ENCODE measurements at places on chromosomes 1 and 21.

DNA sequence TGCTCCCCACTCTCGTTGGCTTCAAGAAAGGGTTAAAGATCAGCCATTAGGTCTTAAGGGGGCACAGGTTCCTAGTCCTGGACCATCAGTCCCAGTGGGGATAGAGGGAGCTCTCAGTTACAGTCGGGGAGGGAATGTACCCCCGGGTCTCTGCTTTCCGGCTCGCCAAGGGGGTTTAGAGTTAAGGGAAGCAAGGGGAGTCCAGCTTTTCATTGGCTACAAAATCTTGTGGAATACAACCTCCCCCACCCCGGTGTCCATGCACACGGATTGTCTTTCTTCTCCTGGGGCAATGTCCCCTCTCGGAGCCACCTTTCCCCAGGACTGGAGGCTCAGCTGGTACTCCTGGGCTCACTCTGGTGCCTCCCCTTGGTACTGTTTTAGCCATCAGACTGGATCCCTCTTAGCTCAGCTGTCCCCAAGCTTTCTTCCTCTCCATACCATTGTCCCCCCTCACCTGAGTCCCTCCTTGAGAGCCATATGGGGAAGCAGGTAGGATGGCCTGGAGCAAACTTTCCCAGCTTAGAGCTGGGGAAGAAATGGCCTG, at the start of gene A3GALT2:
Gene A3GALT2, minus strand, starts transcription at position 480 of the 547 bp plus-strand sequence. Its CDS starts 0 bp downstream, at position 480.
- no peak for DNase-seq

- no peak for DNase-seq
Observed at GRCh38 chr1:212293579-212293978, 8.4 kb downstream of the PPP2R5A start.

DNA sequence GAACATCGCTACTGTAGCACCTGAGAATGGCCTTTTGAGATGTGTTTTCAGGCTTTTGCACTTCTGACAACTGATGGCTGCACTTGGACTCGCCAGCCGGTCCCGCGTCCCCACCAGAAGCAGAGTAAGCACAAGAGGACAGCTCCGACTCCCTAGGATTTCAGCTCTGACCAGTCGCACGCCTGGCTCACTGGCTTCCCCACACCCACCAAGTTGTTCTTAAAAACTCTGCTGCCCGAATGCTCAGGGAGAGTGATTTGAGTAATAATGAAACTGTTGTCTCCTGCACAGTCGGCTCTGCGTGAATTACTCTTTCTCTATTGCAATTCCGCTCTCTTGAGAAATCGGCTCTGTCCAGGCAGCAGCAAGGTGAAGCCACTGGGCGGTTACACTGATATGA, 40.2 kb upstream of the NLRP3 start:
- no peak for DNase-seq

GRCh38 chr1:108537976-108538375, 21.9 kb upstream of the EEIG2 start:
- no peak for DNase-seq

DNA sequence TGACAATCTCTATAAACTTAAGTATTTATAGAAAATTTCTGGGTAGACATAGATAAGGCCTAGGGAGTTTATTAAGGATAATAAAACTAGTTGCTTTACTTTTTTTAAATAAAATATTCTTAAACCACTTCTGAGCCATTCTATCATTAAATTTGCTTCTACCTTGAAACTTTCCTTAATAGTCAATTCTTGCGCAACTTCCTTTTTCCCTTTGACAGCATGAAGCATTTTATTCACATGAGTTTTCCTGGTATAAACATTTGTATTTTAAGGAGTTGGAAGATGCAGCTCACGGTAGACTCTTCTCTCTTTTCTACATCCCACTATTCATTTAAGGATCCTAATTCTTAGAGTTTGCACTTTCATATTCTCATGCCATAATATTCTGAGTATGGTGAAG, 75.8 kb upstream of the DPH5 start:
- DNase-seq = no peak

GRCh38 chr21:42102526-42102925, 31.4 kb downstream of the UMODL1 start:
- no peak for DNase-seq

DNA sequence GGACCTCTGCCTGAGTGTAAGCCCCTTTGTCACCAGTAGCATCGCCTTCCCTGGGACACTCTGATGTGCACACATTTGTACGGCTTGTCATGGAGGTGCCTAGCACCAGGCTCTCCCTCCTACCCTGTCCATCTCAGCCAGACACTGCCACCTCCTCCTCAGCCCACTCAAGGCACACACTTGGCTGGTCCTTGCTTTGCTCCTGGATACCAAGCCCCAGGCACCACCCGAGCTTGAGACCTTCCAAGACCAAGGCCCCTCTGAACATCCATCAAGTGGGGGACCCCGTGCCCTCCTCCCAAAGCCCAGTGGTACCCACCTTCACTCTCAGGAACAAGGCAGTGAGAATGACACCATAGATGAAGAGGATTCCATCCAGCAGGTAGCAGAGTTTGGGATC, 78.0 kb downstream of the CD247 start:
- no peak for DNase-seq

DNA sequence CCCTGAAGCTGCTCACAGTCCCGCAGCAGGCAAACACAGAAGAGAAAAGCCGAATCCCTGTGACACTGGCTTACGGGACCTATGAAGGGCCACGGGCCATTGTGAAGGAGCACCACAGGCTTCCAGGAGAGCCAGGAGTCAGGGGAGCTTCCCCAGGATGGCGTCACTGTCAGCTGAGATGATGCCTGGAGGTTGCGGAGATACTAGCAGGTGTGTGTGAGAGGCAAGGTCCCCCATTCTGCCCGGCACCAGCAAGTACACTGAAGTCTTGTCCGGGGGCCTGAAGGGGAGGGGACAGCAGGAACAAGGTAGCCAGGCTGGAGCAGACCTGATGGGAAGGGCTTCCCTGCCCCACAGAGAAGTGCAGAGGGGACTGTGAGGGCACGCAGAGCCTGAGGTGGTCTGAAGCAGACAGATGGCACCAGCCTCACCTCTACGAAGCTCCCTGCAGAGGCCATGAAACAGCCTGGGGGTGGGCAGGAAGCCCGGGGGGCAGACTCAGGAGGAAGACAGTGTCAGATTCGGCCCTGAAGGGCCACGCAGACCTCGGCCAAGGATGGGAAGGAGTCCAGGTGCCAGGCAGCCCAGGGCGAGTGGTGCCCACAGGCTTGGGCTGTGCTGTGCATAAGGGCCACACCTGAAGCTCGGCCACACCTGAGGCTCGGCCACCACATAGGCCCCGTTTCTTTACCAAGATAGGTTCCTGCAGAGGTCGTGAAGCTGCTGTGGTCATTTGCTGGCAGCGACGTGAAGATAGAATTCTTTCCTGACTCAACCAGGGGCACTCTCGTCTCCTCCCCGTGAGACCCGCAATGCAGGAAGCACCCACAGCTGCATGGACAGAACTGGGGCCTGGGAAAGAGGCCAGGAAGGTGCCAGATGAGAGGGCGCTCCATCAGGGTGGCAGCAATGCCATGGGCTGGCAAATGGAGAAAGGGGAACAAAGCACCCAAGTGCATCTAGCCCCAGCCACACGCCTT, 10.1 kb downstream of the TCP10L start:
- no peak for DNase-seq

GRCh38 chr1:201324306-201324705, 41.0 kb downstream of the PKP1 start:
- DNase-seq = no peak

DNA sequence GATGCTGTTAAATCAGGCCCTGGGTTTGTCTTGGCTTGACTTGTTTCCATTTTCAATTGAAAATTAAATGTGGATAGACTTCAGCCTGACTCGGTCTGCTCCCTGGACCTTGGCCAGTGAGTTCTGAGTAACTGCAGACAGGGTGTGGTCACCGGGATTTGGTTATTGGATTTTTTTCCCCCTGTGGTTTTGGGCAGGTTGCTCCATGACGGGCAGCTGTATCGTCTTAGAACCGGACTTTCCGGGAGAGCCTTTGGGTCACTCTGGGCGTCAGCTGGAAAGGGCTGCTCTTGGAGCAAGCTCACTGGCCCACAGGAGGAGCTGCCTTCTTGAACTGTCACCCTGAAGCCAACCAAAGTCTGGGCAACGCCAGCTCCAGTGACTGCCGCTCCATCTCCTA, 75.0 kb downstream of the CLIC6 start:
- no peak for DNase-seq

DNA sequence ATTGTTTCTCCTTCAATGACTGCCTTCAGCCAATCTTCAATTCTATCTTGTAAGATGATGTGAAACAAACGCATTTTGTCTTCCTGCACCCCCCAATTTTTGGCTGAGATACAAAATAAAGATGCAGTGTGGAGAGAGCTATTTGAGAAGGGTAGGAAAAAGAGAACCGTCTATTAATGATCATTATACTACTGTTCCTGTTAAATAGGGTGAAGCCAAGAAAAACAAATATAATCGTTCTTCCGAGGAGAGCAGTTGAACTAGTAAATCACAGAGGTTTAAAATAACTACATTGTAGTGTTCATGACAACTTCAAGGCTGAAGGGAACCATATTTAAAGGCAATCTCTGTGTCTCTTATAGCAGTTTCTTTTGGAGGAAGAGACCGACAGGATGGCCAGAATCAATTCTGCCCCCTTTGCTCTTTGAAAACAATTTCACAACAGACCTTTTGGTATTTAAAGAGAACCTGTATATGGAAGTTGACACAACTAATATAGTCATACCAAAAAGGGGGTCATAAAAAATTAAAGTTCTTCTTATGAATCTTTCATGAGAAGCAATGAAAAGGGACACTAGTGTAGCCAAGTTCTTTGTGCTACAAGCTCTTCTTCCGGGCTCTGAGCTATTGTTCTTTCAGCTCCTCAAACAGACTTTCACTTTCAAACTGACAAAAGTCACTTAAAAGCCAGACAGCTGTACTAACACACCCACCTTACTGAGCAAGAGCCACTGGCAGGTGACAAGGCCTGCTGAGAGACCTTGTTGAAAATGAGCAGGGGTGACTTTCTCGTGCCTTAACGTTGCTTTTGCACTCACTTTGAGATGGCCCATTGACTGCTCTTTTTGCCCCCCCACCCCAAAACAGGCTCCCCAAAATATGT, 30.9 kb downstream of the PROX1 start:
- DNase-seq = peak; percentile 93

GRCh38 chr1:67148516-67149178, 13.9 kb upstream of the C1orf141 start:
- DNase-seq = no peak

- no peak for DNase-seq
Observed at GRCh38 chr1:178706432-178706831, 18.6 kb upstream of the RALGPS2 start.

DNA sequence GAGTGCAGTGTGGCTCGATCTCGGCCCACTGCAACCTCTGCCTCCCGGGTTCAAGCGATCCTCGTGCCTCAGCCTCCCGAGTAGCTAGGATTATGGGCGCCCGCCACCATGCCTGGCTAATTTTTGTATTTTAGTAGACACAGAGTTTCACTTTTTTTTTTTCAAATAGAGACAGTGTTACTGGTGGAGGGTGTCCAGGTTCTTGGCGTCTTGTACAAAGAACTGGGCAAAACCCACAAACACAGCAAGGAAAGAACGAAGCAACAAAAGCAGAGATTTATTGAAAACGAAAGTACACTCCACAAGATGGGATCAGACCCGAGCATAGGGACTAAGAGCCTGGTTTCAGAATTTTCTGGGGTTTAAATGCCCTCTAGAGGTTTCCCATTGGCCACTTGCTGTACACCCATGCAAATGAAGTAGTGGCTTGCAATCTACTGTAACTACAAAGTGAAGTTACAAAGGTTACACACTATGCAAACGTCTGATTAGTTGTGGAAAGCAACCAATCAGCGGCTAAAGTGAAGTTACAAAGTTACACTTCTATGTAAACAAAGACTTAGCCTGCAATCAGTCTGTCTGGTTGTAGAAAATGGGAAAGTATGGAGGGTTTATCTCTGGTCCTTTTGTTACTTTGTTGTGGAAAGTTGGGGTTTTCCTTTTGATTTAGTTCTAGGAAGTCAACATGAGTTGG, 199.1 kb downstream of the DYRK1A start:
- no peak for DNase-seq

- no peak for DNase-seq
Observed at GRCh38 chr1:21517161-21517589, 8.0 kb downstream of the ALPL start.
